IMR-90 (cell line): ENCODE measurements at places on chromosomes 7 and 10.

DNA sequence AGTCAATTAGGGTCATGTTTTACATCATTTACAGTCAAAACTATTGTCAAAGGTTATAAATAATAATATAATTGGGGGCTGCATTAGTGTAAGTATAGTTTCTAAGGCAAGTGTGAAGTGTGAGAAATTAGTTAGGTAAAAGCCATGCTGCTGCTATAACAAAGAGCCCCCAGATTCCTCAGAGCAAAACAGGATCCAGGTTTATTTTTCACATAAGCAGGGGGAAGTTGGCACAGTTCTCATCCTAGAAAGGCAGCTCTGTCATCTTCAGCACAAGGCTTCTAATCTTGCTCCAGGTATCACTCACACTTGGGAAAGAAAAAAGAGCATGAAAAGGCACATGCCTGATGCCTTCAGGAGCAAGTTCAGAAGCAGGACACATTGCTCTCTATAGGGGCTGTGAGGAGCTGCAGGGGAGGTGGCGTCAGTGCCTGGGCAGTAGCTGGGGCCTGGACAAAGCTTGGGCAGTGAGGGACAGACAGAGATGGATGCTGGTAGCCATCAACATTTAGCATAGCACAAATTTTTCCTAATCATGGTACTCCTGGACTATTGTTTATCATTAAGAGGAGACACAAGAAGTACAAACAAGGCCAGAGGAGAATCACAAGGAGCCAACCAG lies 170.6 kb downstream of the PKD1L1 start:
- H3K4me3 ChIP-seq = no peak overlapping the region
- DNase-seq = no peak
- no peaks in the 10 kb centered on the region for H3K27me3 ChIP-seq

- H3K27ac ChIP-seq = no peak overlapping the region
- H3K27me3 ChIP-seq = no peaks in the 10 kb centered on the region
- no peak overlapping the region for H3K4me3 ChIP-seq
- DNase-seq = no peak
- H3K4me1 ChIP-seq = peaks cover 10% of the 10 kb centered on the region; the same call in 1 of the 2 replicates
These were observed 6.1 kb downstream of the ARID5B start for GRCh38 chr10:61907587-61907986.

DNA sequence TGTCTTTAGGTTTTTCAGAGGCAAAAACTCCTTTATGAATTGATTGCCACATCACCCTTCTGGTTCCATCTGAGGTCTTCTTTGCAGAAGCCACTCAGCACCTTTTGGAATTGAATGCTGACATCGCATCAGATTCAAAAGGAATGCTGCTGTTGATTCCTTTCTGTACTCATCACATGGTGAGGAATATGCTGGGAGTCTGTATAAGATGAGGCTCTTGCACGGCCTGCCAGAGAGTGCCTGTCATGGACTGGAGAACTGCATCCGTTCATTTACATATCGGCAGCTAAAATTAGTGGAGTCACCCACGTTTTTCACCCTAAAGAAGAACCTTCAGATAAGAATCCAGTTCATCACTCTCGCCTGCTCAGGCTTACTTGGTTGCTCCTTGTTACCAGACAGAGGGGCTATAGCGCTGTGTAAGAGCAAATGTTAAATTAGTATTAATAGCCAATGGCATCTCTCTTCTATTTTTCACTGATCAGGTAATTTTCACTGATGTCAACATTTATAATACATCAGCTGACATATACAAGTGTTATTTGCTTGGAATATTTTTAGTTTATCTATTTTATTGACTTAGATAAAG lies 14.3 kb downstream of the NRG3 start:
- no peaks in the 10 kb centered on the region for H3K27me3 ChIP-seq
- no peaks in the 10 kb centered on the region for H3K4me1 ChIP-seq
- no peak overlapping the region for H3K4me3 ChIP-seq
- H3K36me3 ChIP-seq = no peaks in the 10 kb centered on the region
- H3K27ac ChIP-seq = no peak overlapping the region
- DNase-seq = no peak

DNA sequence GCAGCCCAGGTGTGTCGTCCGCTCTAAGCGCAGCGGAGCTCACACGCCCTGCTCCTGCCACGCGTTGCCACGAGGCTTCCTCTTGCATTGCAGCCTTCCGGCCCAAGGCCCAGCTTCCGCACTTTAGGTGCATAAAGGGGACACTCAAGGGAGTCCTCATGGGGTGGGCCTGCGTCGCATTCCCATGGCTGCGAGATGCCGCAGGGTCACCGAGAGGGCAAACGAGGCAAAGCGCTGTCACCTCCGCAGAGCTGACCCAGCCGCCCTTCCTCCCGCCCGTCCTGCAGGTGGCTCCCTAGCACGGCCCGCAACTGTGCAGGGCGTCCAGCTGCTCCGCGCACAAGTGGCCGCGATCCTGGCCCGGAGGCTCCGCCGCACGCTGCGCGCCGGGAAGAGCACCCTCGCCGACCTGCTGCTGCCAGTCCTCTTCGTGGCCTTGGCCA lies 283.5 kb downstream of the ABCA13 start:
- no peaks in the 10 kb centered on the region for H3K36me3 ChIP-seq
- no peak overlapping the region for H3K27ac ChIP-seq
- no peak overlapping the region for H3K4me3 ChIP-seq

GRCh38 chr10:96408201-96408600 lies 49.4 kb upstream of the OPALIN start:
- H3K36me3 ChIP-seq = no peaks in the 10 kb centered on the region
- H3K4me1 ChIP-seq = no peaks in the 10 kb centered on the region
- H3K4me3 ChIP-seq = no peak overlapping the region
- H3K27ac ChIP-seq = no peak overlapping the region
- DNase-seq = no peak
- peaks cover 15% of the 10 kb centered on the region for H3K27me3 ChIP-seq

GRCh38 chr10:104897696-104898095 lies 256.6 kb downstream of the SORCS3 start:
- DNase-seq = no peak
- H3K27ac ChIP-seq = no peak overlapping the region
- no peaks in the 10 kb centered on the region for H3K36me3 ChIP-seq
- no peak overlapping the region for H3K4me3 ChIP-seq
- H3K27me3 ChIP-seq = no peaks in the 10 kb centered on the region
- H3K4me1 ChIP-seq = no peaks in the 10 kb centered on the region

DNA sequence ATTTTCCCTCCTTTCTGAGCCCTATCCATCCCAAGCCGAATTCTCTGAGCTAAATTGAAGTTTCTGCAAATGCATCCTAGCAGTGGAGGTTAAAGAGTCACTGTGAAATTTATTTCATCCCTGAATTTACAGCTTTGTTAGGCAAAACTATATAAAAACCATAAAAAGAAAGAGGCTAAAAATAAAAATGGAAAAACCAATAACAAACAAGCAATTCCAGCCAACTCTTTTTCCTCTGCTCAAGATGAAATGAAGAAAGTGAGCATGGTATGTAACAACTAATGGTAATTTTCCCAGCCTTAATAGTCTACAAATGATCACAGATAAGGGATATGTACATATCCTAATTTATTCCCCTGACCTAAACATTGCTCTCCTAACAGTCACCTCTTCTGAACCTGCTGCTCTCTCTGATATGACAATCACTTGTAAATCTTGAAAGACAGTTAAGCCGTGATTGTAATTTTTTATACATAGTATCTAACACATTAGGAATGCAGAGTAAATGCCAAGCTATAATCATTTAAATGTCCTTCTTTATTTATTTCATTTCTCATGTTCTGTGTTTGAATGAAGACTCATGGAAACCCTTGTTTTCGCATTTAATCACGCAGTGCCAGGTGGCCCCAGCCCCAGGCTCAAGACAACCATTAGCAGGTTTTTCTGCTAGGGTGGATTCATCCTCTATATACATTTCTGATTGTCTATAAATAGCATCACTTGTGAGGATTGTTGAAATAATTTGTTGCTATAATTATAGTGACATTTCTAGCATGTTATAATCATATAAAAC lies 48.6 kb upstream of the NRP1 start:
- peak; percentile 5 for DNase-seq
- H3K4me3 ChIP-seq = no peak overlapping the region
- peaks cover 8% of the 10 kb centered on the region for H3K4me1 ChIP-seq

DNA sequence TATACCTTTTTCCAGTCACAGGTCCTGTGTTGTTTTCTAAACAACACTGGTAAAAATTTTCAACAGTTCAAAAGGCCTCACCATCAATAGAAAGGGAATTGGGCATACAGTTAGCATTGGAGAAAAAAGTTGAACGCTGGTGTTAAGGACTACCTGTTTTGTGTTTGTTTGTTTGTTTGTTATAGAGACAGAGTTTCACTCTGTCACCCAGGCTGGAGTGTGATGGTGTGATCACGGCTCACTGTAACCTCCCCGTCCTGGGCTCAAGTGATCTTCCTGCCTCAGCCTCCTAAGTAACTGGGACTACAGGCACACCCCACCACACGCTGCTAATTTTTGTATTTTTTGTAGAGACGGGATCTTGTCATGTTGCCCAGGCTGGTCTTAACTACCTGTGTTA lies 306.1 kb downstream of the PRPF18 start:
- no peak overlapping the region for H3K4me3 ChIP-seq
- no peak for DNase-seq
- H3K27me3 ChIP-seq = no peaks in the 10 kb centered on the region
- peaks cover 13% of the 10 kb centered on the region for H3K4me1 ChIP-seq

DNA sequence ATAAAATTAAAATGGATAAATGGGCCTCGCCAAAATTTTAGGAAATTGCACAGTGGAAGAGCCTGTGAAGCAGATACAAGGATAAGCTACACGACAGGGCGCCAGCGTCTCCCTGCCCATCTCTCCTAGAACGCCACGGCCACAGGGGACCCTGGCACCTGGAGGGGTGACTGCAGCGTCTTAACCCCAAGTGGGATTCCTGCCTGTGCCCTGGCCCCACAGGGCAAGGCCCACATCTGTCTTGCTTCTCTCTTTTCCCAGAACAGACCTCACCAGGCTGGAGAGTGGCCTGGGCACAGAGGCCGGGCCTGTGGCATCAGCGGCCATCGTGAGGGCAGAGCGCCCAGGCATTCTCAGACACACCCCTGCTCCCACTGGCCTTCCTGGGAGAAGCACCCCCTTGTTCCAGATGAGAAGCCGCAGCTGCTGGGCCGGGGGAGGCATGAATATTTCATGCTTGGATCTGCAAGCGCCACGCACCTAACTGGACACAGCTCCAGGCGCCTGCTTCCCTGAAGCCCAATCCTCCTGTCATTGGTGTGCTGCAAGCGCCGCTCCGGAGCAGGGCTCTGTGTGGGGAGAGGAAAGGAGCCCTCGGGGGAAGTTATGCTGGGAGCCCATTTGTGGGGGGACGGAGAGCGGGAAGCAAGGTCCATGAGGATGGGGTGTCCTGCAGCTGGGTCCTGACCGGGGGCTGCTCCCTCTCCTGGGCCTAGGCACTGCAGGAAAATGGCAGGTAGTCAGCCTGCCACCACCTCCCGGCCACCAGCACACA lies 153.5 kb downstream of the ELFN1 start:
- no peaks in the 10 kb centered on the region for H3K36me3 ChIP-seq
- no peaks in the 10 kb centered on the region for H3K4me1 ChIP-seq
- no peak overlapping the region for H3K4me3 ChIP-seq
- no peaks in the 10 kb centered on the region for H3K27me3 ChIP-seq
- no peak overlapping the region for H3K27ac ChIP-seq
